ENCODE measurements at places on chromosomes 13 and 19. TPM values are rescaled to one million over a fixed set of nuclear protein-coding genes. Genes with fewer than 3 reads are reported as not detected.

Gene TICAM1
- 2.9 TPM for total RNA-seq

Gene ADGRE3
- not detected for total RNA-seq

Gene IRF2BP1
- total RNA-seq: 28.4 TPM

Gene ZNF529
- 13.7 TPM for total RNA-seq

Gene PABPC3
- total RNA-seq: under 0.01 TPM

Gene ZNF613
- 9.6 TPM for total RNA-seq

Data from cardiac atrium fibroblast (primary cell).